ENCODE measurements at places on chromosomes 6 and 20.

GRCh38 chr6:3385660-3386151, 71.1 kb downstream of the SLC22A23 start:
- DNase-seq: peak; percentile 41

DNA sequence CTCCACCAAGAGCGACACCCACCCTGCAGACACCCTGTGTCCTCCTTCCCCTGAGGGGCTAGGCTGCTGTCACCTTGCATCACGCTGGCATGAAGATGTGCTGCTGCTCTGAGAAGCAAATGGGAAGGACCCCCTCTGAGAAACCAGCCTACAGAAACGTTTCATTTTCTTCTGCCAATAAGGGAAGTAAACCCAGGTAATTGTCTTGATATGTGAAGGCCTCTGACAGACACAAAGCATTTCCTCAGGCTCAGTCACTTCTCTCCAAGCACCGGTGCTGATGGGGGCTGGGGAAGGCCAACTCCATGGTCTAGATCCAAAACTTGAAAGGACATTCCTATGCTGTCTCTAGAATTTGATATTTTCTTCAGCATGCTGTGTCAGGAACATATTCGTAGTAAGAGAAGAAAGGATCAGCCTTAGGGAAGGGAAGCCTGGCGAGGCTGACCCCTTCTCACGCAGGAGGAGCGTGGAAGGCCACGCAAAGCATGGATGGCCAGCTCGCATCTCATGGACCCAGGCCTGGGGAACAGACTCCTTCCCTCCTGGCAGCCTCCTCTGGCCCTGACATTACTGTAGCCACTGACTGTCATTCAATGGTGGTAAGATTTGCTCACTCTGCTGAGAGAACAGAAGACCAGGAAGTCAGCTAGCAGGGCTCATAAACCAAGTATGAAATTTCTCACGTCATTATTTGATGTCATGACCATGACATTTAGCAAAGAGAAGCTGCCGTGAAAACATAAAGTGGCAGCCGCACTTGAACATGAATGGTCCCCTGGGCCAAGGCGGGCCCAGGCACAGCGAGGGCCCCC, 20.4 kb downstream of the ACSS1 start:
- DNase-seq: no peak

DNA sequence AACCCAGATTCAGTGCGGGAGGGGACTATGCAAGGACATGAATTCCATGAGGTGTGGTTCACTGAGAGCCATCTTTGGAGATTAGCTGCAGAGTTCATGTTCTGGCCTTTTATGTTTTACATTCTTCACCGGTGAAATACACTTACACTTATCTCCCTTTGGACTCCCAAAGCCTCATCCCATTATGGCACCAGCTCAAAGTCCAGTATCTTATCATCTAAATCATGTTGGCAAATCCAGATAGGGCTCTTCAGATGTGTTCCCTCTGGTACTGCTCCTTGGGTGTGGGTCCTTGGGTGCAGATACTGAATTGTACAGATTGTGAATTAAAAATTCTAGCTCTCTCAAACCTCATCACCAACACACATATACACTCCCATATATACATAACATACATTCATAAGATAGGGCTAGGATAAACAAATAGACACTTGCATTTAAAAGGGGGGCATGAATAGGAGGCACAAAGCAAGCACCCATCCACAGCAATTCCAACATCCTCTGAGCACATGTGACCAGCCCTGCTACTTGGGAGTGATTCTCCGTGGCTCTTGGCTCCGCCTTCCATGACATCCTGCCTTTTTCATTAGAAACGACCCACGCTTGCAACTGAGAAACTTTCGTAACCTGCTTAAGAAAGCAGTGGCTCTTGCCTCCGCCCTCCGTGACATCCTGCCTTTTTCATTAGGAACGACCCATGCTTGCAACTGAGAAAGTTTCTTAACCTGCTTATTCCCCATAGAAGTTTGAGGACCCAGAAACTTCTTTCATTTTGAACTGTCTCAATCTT, 53.6 kb upstream of the LRRC1 start:
- DNase-seq: peak; percentile 15

- DNase-seq: no peak
Measured at GRCh38 chr6:167819576-167819975, 7.1 kb upstream of the AFDN start.

DNA sequence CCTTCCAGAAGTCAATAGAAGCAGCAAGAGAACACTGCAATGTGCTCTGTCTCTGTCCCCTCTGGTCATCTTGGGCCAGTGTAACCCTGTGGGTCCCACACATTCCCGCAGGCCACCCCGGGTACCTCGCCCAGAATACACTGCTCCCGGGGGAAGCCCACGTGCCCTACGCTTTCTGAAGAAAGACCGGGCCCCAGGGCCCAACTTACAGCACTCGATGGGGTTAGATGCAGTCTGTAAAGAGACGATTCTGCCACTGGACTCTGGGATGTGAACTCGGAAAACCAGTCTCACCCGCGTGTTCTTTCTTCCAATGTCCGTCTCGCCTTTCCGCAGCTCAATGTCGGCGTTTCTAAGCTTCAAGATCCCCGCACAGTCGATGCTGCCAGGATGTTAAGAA, 68.7 kb downstream of the NFATC2 start:
- DNase-seq: no peak

GRCh38 chr6:148217921-148218320, 124.7 kb upstream of the SASH1 start:
- no peak for DNase-seq

DNA sequence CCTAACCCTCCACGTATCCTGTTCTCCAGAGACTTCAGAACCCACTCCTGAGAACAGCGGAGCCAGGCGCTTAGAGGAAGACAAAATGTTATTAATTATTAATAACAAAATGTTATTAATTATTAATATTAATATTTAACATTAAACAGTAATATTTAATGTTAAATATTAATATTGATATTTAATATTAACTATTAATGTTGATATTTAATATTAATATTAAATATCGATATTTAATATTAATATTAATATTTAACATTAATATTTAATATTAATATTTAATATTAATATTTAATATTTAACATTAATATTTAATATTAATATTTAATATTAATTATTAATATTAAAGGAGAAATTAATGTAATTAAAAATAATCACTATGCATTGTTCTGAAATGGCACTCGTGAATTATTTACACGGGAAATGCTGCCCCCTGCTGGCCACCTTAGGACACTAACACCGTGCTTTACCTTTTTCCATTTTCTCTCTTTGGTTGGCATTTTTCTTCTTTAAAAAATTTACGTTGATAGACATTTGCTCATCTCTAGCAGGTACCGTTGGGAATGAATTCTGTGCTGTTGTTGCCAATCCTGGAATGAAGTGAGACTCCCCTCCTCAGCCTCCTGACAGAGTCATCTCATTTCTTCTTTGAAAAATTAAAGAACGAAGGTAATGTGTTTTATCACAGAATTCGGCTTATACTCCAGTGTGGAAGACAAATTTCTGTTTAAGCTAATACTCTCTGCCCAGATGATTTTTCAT, 7.5 kb upstream of the GGTLC1 start:
- peak; percentile 34 for DNase-seq

- no peak for DNase-seq
Measured at GRCh38 chr6:89357390-89357789, 4.9 kb upstream of the UBE2J1 start.

- DNase-seq: no peak
Measured at GRCh38 chr6:3746696-3747095, 4.8 kb downstream of the PXDC1 start.

DNA sequence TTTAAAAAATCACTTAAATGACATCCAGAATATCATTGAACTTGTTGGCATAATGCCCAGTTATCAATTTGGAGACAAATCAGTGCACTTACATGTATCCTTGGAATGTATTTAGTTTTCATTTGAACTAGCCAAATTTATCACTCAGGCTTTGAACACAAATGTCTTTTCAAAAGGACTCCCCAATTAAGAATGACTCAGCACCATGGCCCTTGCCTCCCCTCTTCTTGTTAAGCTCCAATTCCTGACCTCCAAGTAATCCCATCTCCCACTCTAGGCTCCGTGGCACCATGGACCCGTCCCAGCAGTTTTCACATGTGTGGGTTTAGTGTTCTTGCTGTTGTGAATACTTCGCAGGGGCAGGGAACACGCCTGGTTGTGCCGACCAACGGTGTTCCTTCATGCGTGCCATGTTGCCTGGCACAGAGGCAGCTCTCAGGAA, 2.7 kb downstream of the AKAP12 start:
- DNase-seq: peak; percentile 26

DNA sequence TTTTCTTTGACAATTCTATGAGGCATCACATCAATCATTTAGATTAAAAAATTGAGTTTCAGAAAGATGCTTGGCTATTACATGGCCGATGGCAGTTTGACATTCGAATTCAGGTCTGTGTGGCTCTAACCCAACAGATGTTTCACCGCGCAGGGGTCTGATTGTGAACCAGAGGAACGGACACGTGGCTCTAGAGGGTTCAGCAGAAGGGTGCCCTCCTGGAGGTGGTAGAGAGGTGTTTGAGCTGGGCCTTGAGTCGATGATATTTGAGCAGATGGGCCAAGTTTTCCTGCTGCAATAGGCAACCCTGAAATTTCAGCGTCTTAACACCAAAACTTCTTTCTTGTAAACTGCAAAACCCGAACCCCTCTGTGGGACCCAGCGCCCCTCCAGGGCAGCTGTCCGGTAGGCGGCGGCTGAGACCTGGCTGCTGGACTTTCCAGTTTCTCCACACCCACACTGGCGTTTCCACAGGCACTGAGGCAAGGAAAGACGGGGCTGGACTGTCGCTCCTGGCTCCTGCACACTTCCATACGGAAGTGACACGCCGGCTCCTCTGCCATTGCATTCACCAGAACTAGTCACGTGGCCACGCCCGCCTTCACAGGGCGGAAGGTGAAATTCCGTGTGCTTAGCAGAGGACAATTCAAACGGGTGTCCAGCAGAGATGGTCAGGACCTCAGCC, 11.3 kb upstream of the AFDN start:
- no peak for DNase-seq

DNA sequence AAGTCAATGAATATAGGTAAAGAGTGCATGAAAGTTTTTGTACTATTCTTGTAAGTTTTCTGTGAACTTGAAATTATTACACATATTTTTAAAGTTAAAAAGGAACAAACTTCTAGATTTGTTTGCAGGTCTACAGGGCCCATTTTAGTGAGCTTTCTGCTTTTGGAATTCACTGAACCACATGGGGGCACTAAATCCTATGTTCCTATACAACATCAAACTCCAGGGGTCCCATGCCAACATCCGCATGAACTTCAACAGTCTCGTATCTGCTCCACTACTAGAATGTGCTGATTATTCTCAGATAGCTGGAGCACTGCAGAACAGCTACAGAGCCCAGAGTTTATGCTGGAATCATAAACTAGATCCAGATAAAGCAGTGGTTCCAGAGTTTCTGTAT, 347.9 kb upstream of the SPTLC3 start:
- no peak for DNase-seq

GRCh38 chr6:158213925-158214674, 46.0 kb downstream of the GTF2H5 start:
- peak; percentile 82 for DNase-seq

DNA sequence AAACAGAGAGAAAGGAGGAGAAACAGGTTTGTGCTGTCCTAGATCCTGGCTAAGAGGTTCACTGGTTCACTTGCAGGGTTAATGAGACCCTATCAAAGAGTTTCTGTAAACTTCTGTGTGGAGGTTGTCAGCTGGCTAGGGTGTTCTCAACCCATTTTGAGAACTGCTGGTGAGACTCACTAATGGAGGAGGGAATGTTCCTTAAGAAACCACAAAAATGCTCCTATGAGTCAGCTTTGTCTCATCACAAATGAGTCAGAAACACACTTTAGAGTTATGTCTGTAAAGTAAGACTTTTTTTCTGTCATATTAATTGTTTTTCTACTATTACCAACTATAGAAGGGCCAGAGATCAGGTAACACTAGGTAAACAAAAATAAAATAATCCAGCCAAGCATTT, 884.4 kb downstream of the PHF3 start:
- peak; percentile 97 for DNase-seq

DNA sequence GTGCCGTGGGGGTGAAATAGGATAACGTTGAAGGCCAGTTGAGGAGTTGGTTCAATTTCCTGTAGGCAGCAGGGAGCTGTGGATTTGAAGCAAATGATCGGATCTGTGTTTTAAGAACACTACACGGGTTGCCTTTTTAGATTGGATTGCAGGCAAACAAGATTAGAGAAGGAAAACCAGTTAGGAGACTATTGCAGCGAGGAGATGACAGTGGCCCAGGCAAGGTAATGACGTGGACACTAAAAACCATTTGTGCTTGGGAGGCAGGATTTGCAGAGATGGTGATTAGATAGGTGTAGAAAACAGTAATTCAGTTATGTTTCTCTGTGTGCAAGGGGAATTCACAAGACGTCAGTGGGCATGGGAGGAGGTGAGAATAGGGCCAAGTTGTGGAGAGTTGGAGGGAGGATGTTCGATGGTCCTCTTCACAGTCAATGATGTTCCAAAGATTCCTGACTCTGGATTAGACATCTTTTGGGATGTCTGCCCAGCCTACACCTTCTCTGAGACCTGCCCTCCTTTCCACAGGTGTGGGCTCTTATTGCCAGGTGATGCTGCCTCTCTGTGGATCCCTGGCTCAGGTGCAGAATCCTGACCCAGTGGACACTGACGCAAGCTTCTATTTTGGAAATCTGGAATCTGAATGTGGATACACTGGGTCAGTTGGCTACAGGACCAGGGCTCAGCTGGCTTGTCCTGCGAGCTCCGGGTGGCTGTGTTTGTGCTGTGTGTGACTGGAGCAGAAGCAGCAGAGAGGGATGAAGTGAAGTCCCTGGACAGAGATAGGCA, 54.2 kb downstream of the TFAP2C start:
- no peak for DNase-seq

- no peak for DNase-seq
Measured at GRCh38 chr6:42095776-42096541, 45.6 kb downstream of the TAF8 start.

GRCh38 chr6:147970970-147971369, 371.7 kb upstream of the SASH1 start:
- peak; percentile 8 for DNase-seq

- DNase-seq: peak; percentile 31
Measured at GRCh38 chr6:100549406-100550167, 84.9 kb upstream of the SIM1 start.

DNA sequence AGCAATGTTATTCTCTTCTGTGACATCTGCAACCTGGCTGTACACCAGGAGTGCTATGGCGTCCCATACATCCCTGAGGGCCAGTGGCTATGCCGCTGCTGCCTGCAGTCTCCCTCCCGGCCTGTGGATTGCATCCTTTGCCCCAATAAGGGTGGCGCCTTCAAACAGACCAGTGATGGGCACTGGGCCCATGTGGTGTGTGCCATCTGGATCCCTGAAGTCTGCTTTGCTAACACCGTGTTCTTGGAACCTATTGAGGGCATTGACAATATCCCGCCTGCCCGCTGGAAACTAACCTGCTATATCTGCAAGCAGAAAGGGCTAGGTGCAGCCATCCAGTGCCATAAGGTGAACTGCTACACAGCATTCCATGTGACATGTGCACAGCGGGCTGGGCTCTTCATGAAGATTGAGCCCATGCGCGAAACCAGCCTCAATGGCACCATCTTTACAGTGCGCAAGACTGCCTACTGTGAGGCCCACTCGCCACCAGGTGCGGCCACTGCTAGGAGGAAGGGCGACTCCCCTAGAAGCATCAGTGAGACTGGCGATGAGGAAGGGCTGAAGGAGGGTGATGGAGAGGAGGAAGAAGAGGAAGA, 4.6 kb downstream of the BRPF3 start:
- DNase-seq: no peak

All from fibroblast of mammary gland (primary cell).